ENCODE measurements at places on chromosomes 6 and 20.

DNA sequence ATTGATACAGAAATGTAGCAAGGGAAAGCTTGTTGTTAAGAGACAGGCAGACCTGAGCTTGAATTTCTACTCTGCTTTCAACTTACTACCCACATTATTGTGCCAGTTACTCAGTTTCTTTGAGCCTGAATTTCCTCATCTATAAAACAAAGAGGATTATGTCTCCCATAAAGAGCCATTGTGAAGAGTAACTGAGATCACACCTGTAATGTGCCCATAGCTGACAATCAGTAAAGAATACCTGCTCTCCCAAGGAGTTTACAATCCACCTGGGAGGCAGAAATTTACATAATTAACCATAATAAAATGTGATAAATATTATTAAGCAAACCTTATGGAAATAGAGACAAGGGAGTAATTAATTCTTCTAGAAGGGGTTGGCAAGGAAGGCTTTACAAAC lies 204.9 kb downstream of the EPM2A start:
- DNase-seq: no peak

DNA sequence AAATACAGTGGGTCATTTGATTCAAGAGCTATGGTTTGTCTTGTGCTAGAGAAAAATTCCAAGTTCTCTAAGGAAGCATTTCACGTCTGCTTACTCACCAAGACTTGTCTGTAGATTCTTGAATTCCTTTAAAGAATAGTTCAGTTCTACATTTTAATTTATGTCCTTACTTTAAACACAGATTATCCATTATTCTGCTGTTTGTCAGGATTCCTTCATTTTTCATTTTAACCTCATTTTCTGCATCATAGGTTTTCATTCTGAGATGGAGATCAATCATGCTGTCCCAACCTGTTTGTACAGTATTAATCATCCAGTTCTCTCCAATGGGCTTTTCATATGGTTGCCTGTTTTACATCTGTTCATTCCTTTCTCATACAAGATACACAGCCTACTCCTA lies 24.5 kb upstream of the POPDC3 start:
- DNase-seq: no peak

GRCh38 chr6:124990988-124991387 lies 28.8 kb downstream of the RNF217 start:
- no peak for DNase-seq

- DNase-seq: peak; percentile 78
These were observed 27.3 kb downstream of the RRBP1 start for GRCh38 chr20:17654649-17655285.

GRCh38 chr6:42565823-42566613 lies 2.2 kb downstream of the UBR2 start:
- no peak for DNase-seq

DNA sequence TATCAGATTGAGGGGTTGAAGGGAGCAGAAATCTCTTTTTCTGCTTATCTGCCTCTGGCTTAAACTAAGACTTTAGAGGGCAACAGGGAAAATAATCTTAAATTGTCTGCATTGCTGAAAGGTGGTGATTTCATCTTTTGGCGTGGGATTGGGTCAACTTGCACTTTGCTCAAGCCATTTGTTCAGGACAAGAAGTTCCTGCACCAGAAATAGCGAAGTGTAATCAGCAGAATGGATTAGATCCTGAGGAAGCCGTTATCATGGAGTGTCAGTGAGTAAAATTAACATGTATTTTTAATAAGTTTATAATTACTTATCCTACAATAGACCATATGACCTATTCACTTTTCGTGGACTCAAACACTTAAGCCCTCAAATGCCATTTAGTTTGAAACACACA lies 249.3 kb downstream of the CD83 start:
- no peak for DNase-seq

DNA sequence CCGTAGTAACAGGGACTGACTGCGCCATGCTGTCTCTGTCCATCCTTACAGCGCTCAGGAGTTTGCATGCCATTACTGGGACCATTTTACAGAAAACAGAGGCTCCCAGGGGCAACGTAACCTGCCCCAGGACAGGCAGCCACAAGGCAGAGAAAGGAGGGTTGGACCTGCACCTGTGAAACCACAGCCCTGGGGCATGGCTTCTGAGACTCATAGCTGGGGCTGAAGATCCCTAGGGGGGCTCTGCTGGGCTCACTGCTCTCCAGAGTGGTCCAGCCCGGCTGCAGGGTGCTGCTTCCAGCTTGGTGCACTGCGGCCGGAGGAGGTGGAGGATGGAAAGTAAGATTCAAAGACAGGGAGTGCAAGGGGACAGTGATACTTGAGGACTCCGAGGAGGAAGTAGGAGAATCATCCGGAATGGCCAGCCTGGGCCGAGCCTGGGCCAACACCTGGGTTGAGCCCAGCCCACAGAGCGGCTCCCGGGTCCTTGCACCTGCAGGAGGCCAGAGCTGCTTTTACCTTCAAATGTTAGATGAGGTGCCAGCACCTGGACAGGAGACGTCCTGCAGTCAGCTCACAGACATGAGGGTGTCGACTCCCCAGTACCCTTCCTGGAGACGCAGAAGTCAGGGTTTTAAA lies 183.2 kb downstream of the CDH4 start:
- peak; percentile 36 for DNase-seq

- DNase-seq: no peak
These were observed 28.9 kb downstream of the EYA2 start for GRCh38 chr20:46923550-46923949.

GRCh38 chr6:88517737-88518136 lies 351.6 kb upstream of the CNR1 start:
- DNase-seq: no peak

DNA sequence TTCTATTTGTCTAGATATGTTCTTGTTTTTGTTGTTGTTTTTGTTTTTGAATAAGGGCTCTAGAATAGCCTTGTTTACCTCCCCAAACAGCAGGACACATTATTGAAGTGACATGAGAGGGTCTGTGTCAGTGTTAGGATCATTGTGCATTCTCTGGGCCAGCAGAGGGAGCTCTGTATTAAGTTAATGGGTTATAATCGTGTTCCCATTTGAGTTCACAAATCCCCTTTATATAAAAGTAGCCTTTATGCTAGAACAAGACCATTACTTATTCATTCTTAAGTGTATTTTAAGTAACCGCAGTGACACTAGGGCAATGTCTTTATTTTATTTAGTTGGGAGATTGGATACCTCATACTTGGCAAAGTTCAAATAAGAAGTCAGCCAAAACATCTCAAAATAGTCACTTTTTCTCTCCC lies 44.8 kb downstream of the STK4 start:
- DNase-seq: peak; percentile 71

- no peak for DNase-seq
These were observed 388.2 kb downstream of the CDH4 start for GRCh38 chr20:61640131-61640870.

DNA sequence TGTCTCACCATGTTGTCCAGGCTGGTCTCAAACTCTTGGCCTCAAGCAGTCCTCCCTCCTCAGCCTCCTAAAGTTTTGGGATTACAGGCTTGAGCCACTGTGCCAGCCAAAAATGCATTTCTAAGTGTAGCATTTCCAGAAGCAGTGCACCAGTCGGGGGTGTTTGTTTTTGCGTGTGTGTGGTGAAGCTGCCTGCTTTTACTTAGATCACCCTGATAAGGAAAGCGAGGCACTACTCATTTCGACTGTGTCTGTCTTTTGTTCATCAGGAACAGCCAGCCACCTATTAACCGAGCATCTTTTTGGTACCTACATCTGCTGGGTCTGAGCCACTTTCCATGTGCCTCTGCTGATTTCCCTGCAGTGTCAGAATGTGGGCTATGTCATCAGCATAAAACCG lies 18.7 kb downstream of the SIRT5 start:
- no peak for DNase-seq

DNA sequence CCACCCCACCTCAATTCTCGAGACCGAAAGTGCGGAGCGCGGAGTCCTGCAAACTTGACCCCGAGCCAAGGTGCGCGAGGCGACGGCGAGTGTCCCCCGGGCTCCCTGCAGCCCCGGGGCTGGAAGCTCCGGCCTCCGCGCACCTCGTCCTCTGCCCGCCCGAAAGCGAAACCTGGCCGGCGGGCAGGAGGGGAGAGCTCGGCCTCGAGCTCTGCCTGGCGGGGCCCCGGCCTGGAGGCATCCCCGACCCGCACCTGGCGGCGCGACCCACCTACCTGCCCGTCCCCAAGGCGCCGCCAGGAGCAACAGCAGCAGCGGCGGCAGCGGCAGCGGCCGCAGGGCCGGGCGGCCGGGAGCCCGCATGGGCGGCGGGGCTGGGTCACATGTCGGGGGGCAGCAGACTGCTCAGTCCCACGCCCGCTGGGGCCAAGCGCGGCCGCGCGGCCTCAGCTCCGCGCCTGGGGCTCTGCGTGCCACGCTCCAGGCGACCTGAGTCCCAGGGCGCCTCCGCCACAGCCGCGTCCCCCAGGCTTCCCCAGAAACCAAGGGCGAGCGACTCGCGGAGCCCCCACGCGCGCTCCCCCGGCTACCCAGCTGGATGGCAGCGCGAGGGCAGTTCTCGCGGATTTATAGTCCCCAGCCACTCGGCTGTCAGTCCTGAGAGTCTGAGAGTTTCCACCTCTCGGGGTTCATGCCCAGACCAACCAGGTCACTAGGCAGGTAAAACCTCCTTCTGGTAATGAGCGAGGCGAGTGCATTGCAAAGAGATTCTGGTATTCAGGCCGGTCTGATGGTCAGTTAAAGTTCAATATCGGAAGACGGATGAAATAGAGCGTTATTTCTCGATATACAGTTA lies at the start of gene IL20RA:
TSS of gene IL20RA (minus strand) at position 600 of the 856 bp plus-strand sequence. CDS start at position 363, 237 bp downstream.
- DNase-seq: peak; percentile 57

DNA sequence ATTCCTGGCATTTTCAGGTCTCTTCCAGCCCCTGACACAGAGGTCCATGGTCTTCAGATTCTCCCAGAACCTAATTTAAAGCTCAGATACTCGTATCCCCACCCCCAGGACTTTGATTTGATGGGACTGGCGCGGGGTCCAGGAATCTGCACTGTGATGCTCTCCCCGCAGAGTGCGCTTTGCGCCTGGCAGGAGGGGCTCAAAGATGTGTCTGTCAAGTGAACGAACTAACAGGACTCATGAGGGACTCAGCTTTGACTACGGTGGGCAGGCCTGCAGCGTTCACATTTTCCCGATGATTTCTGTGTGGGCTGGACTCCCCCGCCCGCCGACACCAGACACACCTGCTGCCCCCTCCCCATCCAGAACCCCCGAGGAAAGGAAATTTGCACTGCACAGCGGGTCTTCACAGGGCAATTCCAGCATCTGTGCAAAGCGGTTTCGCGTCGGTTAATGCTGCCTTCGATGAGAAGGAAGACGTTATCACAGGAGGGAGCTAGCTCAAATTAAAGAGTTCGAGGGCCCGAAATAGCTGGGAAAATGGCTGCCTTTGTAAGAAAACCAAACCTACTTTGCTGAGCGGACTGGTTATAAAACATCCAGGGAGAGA lies 90.2 kb downstream of the ZDHHC14 start:
- no peak for DNase-seq

DNA sequence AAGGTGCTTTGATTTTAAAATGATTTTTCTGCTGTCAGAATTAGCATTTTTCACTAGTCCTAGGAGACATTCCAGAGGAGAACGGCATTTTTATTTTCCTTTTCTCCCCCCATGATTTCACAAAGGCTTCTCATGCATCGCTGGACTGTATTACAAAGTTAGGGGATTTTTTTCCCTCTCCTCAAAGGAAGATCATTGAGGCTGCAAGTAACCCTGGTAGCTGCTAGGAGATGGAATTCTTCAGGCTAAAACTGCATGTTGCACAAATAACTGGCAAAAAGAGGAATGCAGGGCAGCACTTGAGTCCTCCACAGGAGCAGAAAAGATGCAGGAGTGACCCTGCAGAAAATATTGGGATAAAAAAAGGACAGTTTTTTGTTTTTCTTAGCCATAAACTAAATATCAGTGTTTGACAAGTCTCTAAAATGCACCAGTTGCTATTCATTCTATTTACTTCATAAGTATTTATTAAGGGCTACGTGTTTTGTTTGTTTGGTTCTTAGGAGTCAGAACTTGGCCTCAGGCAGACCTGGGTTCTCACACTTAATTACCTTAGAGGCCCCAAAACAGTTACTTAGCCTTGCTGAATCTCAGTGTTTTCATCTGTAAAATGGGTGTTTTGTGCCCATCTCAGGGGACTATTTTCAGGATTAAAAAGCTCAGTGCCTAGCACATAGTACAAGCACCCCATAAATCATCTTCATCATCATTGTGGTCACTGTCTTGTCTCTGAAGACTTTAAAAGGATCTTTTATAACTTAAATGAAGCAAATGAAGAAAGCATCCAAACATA lies 144.5 kb upstream of the ID4 start:
- peak; percentile 52 for DNase-seq

DNA sequence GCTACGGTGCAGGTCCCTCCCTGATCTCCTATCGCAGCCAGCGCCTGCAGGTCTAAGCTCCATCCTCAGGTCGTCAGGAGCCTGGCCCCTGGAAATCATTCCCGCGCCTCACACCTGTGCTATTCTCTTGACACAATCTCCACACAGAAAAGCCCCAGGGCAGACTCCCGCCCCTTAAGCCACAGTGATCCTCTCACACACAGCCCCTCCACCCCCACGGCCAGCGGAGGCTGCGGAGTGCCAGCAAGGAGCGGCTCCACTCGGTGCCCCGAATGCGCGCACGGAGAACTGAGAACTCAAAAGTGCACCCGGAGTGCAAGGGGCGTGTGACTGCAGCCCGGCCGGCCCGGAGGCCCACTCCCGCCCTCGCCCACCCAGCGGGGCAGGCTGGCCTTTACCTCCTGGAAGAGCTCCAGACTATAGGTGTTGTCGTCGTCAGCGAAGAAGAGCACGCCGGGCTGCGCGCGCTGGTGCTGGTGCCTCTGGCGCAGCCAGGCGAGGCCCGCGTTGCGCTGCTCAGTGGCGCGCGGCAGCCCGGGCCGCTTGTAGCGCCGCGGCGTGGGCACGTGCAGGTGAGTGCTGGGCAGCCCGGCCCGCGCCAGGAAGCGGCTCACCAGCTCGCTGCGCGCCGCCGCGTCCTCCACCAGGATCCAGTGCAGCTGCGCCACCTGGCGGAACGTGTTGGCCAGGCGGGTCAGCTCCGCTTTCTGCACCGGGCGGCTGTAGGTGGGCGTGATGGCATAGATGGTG lies 1.2 kb downstream of the B3GAT2 start:
- peak; percentile 95 for DNase-seq

DNA sequence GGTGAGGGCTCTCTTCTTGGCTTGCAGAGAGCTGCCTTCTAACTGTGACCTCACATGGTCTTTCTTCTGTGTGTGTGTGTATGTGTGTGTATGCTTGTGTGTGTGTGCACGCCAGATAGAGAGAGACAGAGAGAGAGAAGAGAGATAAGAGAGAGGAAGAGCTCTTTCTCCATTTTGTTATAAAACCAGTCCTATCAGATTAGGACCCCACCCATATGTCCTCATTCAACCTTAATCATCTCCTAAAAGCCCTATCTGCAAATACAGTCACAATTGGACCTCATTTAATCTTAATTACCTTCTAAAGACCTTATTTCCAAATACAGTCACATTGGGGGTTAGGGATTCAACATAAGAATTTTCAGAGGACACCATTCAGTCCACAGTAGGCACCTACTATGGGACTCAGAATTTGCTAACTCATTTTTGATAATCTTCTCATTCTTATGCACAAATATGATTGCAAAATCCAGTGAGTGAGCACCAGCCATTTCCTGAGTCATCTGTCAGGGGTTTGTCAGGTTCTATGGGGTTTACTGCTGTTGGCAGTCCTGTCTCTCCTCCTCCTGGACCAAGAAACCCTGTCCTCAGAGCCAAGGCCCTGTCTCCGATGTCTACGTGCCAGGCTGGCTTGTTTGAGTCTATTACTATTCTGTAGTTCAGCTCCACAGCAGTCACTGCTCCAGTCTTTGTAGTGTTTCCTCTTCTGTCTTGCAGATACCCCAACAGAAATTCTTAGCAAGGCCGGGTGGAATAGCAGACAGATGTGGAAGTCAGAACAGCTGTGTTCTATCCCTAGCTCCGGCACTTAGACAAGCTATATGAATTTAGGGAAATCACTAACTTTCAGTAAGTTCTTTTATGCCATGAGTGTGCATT lies 59.0 kb upstream of the FAM184A start:
- no peak for DNase-seq

GRCh38 chr20:41418031-41418430 lies 51.4 kb upstream of the EMILIN3 start:
- no peak for DNase-seq

Data from neural progenitor cell (in vitro differentiated cells).